ENCODE measurements at places on chromosomes 7 and 10.

GRCh38 chr7:6487184-6487545, 39.4 kb upstream of the DAGLB start:
- no peaks in the 10 kb centered on the region for H3K36me3 ChIP-seq
- no peak overlapping the region for H3K27ac ChIP-seq
- no peak for DNase-seq
- H3K27me3 ChIP-seq = no peaks in the 10 kb centered on the region
- peaks cover 19% of the 10 kb centered on the region for H3K4me1 ChIP-seq

- H3K4me1 ChIP-seq = no peaks in the 10 kb centered on the region
- no peak overlapping the region for H3K27ac ChIP-seq
- no peak for DNase-seq
Measured at GRCh38 chr10:54609423-54609822, 191.6 kb downstream of the PCDH15 start.

- H3K36me3 ChIP-seq = no peaks in the 10 kb centered on the region
- no peaks in the 10 kb centered on the region for H3K27me3 ChIP-seq
- no peak overlapping the region for H3K4me3 ChIP-seq
- H3K27ac ChIP-seq = no peak overlapping the region
- no peak for DNase-seq
Measured at GRCh38 chr7:94352887-94353286, 41.8 kb upstream of the COL1A2 start.

DNA sequence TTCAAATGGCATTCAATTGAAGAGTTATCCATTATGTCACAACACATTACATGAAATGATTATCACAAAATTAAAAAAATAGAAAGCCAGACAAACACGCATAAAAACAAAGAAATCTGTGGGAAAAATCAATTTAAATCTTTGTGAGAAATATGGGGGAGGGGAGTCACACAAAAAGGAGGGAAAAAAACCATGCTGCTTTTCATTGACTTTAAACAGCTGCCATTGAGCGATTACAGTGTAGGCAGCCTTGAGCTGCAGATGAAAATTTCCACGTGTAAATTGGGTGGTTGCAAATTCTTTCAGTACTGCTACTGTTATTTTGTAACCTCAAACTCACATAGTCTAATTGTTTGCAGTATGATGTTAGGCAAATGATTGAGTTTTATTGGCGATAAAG, 889.9 kb upstream of the PHF14 start:
- H3K36me3 ChIP-seq = no peaks in the 10 kb centered on the region
- H3K27ac ChIP-seq = no peak overlapping the region
- no peaks in the 10 kb centered on the region for H3K27me3 ChIP-seq
- H3K4me3 ChIP-seq = no peak overlapping the region
- H3K4me1 ChIP-seq = no peaks in the 10 kb centered on the region
- DNase-seq = no peak

DNA sequence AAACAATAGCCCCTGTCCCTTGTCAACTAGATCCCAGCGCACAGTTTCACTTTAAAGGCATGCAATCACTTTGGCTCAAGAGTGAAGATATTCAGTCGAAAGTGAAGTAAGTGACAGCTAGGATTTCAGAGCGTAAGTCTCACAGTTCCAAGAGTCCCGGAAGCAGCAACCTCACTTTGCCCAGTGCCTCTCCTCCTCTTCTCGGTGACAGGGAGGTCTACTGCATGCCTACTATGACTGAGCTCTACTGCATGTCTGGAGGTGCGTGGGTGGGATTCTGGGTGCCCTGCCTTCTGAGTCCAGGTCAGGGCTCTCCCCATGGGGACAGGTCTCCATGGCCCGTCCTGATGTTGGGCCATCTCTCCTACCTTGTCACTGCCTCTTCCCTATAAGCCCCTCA, 17.0 kb downstream of the PRKCQ start:
- H3K27ac ChIP-seq = peak overlapping the region; percentile 58
- peak overlapping the region; percentile 70 for H3K4me3 ChIP-seq
- H3K27me3 ChIP-seq = no peaks in the 10 kb centered on the region

GRCh38 chr7:70456719-70457118, 675.2 kb upstream of the GALNT17 start:
- H3K27ac ChIP-seq = no peak overlapping the region
- peak; percentile 30 for DNase-seq
- no peak overlapping the region for H3K4me3 ChIP-seq
- no peaks in the 10 kb centered on the region for H3K27me3 ChIP-seq
- no peaks in the 10 kb centered on the region for H3K36me3 ChIP-seq

DNA sequence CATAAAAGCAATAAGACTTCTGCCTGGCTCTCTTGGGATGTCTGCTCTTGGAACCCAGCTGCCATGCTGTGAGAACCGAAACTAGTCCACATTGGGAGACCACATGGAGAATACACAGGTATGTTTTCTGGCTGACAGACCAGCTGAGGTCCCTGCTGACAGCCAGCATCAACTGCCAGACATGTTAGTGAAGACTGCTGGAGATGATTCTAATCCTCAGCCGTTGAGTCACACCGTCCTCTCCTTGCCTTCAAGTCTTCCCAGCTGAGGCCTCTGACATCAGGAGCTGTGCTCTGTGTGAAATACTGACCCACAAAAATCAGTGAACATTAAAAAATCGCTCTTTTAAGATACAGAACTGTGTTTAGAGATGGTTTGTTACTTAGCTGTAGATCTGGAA, 36.9 kb upstream of the AGR2 start:
- no peak overlapping the region for H3K4me3 ChIP-seq
- H3K27me3 ChIP-seq = peaks cover 2% of the 10 kb centered on the region
- H3K4me1 ChIP-seq = no peaks in the 10 kb centered on the region
- DNase-seq = no peak

DNA sequence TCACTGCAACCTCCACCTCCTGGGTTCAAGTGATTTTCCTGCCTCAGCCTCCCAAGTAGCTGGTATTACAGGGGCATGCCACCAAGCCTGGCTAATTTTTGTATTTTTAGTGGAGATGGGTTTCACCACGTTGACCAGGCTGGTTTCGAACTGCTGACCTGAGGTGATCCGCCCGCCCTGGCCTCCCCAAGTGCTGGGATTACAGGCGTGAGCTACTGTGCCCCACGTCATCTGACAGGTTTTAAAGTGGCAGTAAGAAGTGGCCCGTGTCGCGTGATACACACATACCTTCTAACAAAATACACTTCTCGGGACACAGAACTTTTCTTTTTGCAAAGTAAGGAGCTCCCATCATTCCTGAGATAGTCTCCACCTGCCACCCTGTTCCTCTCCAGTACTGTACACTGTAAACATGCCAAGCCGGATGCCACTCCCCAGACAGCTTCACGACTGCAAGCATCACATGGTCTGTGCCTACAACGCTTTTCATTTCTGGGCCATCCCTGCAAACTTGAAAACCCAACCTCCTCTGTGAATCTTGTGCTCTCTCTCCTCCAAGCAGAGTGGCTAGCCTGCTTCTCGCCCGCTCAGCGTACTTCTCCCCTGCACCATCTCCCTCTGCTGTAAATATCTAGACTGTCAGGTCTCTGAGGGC, 256.3 kb upstream of the KLF14 start:
- no peaks in the 10 kb centered on the region for H3K27me3 ChIP-seq
- H3K4me3 ChIP-seq = peak overlapping the region; percentile 77
- DNase-seq = peak; percentile 66
- H3K36me3 ChIP-seq = peaks cover 29% of the 10 kb centered on the region

GRCh38 chr7:2870471-2870931, 26.4 kb upstream of the GNA12 start:
- no peaks in the 10 kb centered on the region for H3K27me3 ChIP-seq
- peaks cover 32% of the 10 kb centered on the region for H3K4me1 ChIP-seq
- peak overlapping the region; percentile 77 for H3K4me3 ChIP-seq
- peak; percentile 52 for DNase-seq
- H3K27ac ChIP-seq = peak overlapping the region; percentile 58
- H3K36me3 ChIP-seq = no peaks in the 10 kb centered on the region

DNA sequence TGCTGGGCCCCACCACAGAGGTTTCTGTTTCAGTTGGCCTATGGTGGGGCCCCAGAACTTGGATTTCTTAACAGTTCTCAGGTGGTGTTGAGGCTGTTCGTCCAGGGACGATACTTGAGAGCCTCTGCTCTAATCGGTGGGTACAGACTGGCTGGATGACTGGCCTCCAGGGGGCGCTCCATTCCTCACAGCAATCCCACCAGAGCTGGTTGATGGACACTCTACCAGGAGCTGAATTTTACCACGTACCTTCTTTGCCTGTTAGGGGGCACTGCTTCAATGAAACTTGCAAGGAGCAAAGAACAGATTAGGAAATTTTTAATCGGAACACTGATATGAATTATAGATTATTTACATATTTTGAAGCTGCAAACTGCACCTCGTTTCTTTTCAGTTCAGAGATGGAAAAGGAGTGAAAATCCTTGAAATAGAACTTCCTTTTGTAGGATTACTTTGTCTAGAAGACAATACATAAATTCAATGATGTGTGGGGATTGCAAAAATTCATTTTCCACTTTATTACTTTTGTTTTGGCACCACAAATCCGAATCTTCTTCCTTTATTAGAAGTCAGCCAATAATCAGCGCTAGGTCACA, 44.8 kb downstream of the KBTBD2 start:
- no peaks in the 10 kb centered on the region for H3K36me3 ChIP-seq
- DNase-seq = peak; percentile 73
- peaks cover 6% of the 10 kb centered on the region for H3K4me1 ChIP-seq
- no peak overlapping the region for H3K4me3 ChIP-seq

GRCh38 chr7:75638594-75639070, 100.1 kb downstream of the HIP1 start:
- H3K4me3 ChIP-seq = peak overlapping the region; percentile 48
- H3K4me1 ChIP-seq = peaks cover 22% of the 10 kb centered on the region
- H3K27me3 ChIP-seq = no peaks in the 10 kb centered on the region

GRCh38 chr7:157149317-157149716, 10.6 kb downstream of the UBE3C start:
- peak overlapping the region; percentile 4 for H3K4me3 ChIP-seq
- no peak overlapping the region for H3K27ac ChIP-seq
- H3K27me3 ChIP-seq = no peaks in the 10 kb centered on the region
- peaks cover 36% of the 10 kb centered on the region for H3K4me1 ChIP-seq
- DNase-seq = no peak

GRCh38 chr10:63866747-63867140, 345.5 kb downstream of the REEP3 start:
- peaks cover 9% of the 10 kb centered on the region for H3K4me1 ChIP-seq
- H3K27ac ChIP-seq = no peak overlapping the region
- no peak overlapping the region for H3K4me3 ChIP-seq
- peaks cover 8% of the 10 kb centered on the region for H3K27me3 ChIP-seq
- H3K36me3 ChIP-seq = no peaks in the 10 kb centered on the region
- DNase-seq = no peak

DNA sequence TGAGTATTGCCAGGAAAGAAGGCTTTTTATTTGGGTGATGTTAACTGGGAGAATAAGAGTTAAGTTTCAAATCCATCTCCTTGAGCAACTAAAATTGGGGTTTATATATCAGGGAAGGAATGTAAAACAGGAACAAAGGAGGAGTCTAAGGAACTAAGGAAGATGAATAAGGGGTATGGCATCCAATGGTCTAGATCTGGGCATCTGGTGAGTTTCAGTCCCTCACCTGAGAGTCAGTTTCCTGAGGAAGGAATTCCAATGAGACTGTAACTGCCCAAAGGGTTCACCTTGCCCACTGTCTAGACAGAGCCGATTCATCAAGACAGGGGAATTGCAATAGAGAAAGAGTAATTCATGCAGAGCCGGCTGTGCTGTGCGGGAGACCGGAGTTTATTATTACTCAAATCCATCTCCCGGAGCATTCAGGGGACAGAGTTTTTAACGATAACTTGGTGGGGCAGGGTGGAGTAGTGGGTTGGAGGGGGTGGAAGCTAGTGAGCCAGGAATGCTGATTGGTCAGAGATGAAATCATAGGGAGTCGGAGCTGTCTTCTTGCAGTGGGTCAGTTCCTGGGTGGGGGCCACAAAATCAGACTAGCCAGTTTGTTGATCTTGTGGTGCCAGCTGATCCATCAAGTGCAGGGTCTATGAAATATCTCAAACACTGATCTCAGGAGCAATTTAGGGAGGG, 188.3 kb upstream of the STK17A start:
- no peak overlapping the region for H3K4me3 ChIP-seq
- H3K4me1 ChIP-seq = no peaks in the 10 kb centered on the region
- DNase-seq = no peak
- H3K27me3 ChIP-seq = peaks cover 2% of the 10 kb centered on the region
- no peaks in the 10 kb centered on the region for H3K36me3 ChIP-seq
- H3K27ac ChIP-seq = no peak overlapping the region

GRCh38 chr7:2405601-2406345, 2.4 kb downstream of the CHST12 start:
- H3K27ac ChIP-seq = peak overlapping the region; percentile 72
- H3K36me3 ChIP-seq = no peaks in the 10 kb centered on the region
- H3K27me3 ChIP-seq = no peaks in the 10 kb centered on the region
- peak overlapping the region; percentile 87 for H3K4me3 ChIP-seq
- H3K4me1 ChIP-seq = peaks cover 43% of the 10 kb centered on the region

- H3K4me3 ChIP-seq = peak overlapping the region; percentile 49
- H3K4me1 ChIP-seq = peaks cover 16% of the 10 kb centered on the region
- H3K27ac ChIP-seq = peak overlapping the region; percentile 41
Measured at GRCh38 chr7:138625849-138626230, 75.3 kb downstream of the SVOPL start.

DNA sequence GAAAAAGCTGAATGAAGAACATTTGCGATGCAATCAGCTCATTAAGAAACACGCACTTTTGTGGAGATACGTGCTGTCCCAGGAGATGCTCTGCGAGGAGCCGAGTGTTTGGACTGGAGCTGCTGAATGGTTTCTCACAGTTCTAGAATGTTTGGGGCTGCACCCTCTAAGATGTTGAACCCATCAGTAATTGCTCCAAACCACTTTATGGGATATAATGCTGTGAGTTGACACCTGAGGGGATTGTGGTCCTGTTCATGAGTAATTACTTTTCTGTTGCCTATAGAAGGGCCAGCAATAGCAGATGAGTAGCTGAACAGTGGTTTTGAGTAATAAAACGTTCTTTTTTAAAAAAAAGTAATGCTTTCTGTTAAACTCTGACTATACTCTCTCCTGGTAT, 63.1 kb downstream of the IKZF1 start:
- peaks cover 88% of the 10 kb centered on the region for H3K4me1 ChIP-seq
- peak overlapping the region; percentile 65 for H3K4me3 ChIP-seq
- no peak for DNase-seq
- no peaks in the 10 kb centered on the region for H3K27me3 ChIP-seq
- H3K27ac ChIP-seq = peak overlapping the region; percentile 97

GRCh38 chr10:123548770-123549169, 117.4 kb upstream of the GPR26 start:
- H3K27me3 ChIP-seq = no peaks in the 10 kb centered on the region
- no peak overlapping the region for H3K27ac ChIP-seq
- H3K4me1 ChIP-seq = no peaks in the 10 kb centered on the region
- no peak overlapping the region for H3K4me3 ChIP-seq
- H3K36me3 ChIP-seq = no peaks in the 10 kb centered on the region
- DNase-seq = no peak
